ENCODE measurements at places on chromosomes 11 and 22.
A peak's percentile ranks its signal among the peaks of the same experiment; 100 is the strongest.

- DNase-seq = no peak
Observed at GRCh38 chr11:127962416-127962815, 624.9 kb downstream of the ETS1 start.

DNA sequence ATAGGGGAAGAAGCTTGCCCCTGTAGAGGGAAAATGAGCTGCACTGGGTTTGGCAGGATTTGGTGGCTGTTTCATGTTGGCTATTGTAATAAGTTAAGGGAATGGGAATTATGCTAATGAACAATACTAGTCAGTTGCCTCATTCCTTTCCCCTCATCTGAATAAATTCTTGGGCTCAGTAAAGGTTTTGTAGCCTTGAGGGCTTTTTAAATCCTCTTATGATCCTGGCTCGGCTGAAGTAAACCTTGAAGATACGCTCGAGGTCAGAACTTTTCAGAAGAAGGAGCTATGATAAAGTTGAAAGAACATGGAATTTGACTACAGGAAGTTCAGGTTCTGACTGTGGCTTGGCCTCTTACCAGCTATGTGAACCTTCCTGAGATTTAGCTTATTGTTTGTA, 448.7 kb downstream of the RAB38 start:
- no peak for DNase-seq

GRCh38 chr11:11427542-11427941, 74.5 kb upstream of the CSNK2A3 start:
- no peak for DNase-seq

- DNase-seq = no peak
Observed at GRCh38 chr11:59866836-59867235, 549 bp upstream of the TCN1 start.

DNA sequence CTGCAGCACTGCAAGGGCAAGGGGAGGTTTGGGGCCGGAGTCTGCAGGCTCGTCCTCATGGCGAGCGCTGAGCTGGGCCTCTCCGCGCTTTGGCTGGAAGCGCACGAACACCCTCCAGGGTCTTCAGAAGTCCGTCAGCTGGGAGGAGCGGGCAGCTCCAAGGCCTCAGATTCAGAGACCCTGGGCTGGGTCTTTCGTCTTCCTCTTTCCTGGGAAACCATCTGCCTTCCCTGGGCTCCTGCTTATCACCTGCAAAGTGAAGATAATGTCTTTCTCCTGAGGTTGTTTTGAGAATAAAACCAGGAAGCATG, 525.6 kb downstream of the BRD1 start:
- no peak for DNase-seq

GRCh38 chr11:105718641-105719040, 108.8 kb downstream of the GRIA4 start:
- DNase-seq = no peak

GRCh38 chr11:65448074-65448417, 25.4 kb downstream of the NEAT1 start:
- no peak for DNase-seq

- DNase-seq = peak; percentile 7
Observed at GRCh38 chr11:64088162-64089026, 52.7 kb downstream of the FLRT1 start.

DNA sequence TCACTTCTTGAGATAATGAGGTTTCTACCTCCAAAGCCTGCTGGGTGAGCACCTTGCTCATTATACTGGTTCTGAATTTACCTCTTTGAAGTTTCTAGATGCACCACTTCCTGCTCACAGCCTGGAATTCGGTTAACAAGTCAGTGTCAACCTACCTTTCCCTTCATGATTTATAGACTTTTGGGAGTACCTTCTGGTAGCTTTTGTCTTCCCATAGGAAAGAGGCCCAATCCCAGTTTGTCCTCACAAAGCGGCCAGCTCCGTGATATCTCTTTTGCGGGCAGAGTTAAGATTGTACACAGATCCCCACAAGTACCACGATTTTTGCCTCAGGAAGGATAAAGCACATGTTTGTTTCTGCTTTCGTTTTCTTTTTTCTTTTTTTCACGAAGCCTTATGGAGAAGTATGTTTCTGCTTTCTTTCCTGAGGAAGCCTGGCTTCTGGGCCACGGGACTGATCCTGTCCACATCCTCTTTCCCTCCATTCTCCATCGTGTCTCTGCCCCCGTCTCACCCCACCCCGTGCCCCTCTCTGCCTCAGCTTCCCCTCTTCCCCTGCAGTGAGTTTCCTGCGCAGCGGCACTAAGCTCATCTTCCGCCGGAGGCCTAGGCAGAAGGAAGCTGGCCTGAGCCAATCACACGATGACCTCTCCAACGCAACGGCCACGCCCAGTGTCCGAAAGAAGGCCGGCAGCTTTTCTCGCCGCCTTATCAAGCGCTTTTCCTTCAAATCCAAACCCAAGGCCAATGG, 5.7 kb upstream of the HINFP start:
- DNase-seq = no peak

DNA sequence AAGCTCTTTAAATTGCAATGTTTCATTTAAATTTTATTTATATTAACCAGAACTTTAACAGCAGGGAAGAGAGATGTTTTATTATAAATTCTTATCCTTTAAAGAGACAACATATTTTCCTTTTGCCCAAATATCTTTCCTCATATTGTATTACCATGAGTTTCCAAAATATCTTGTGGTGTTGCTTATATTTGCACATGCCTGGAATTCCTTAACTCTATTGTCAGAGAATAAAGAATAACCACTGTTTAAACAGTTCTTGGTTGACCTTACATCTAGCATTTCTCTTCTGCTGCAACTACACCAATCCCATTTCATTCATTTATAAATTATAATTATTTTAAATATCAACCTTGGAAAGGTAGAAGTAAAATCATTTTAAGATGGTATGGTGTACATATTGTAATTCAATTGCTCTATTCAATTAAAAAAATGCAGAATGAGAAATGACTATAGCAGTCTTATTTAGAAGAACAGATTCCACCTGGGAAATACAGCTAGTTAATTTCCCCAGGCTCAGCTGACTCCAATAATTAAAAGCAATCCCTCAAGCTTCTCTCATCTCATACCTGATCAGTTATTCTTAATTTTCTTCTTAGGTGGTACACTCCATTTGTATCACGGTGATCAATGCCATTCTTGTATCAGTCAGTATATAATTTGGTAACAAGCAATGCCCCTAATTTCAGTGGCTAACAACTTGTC, 923.3 kb downstream of the KCNA4 start:
- no peak for DNase-seq

DNA sequence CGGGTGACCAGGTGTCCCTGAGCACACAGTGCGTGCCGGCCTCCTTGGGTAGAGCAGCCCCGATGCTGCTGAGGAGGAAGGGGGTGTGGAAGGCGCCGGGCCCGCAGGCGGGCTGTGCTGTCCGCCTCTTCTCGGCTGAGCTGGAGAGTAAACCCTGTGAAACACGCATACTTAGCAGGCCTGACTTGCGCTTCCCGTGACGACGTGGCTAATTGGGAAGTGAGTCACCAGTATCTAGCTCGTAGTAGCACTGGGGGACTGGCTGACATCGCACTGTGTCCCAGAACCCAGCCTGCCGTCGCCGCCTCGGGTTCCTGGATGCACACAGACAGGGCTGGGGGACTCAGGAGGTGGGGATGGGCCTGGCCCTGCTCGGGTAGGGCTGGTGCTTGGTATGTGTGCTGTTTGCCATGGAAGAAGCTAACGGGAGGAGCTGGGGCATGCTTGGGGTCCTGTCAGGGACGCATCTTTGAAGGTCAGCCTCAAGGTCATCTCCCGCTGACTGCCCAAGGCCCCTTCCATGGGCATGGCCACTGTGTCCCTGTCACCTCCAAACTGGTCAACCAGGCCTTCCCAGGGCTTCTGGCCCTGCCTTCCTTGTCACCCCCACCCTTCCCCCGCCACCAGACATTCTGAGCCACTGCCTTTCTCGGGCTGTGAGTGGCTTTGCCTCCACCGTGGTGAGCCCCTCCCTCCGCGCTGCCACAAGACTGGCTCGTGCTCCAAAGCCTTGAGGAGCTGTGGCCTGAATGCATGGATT, 1327.0 kb downstream of the BRD1 start:
- DNase-seq = no peak

GRCh38 chr22:45645150-45645525, 26.5 kb upstream of the ATXN10 start:
- DNase-seq = no peak

- DNase-seq = no peak
Observed at GRCh38 chr22:19420321-19420720, 11.2 kb downstream of the HIRA start.

DNA sequence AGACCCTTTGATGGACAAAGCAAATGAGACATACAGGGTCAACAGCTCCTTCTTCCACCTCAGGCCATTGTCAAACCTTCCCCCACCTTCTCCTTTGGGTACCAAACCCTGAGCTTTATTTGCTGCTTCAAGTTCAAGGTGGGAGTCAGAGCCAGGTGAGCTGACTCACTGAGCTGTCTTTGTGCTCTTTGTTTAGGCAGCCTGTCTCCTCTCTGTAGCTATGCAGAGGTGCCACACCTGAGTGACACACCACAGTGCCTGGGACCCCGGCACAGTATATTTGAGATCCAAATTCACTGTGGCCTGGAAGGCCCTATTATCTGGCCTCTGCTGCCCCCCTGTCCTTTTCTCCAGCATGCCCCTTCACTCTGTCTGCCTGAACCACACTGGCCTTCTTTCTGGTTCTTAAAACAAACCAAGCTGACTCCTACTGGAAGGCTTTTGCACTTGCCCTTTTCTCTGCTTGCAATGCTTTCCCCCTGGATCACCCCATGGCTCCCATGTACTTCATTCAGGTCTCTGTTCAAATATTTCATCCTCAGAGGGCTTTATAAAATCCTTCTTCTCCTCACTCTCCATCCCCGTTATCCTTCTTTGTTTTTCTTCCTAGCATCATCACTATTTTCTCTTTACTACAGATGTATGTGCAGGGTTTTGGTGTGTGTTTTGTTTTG, 16.1 kb downstream of the LMO2 start:
- DNase-seq = no peak

DNA sequence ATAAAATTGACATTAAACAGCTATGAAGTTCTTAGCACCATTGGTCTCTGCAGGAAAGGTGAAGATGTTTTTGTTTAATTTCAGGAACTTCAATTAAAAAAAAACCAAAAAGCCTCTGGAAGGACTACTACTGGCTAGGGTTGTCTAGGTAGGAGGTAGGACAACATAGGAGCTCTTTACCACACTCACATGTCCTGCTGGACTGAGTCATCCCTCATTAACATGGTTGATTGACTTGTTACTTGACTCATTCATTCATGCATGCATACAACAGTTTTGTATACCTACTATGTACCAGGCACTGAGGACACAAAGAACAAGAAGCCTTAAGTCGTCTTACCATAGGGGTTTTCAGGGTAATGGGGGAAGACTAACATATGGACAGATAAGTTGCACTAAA, 216.9 kb upstream of the ARHGAP20 start:
- no peak for DNase-seq

DNA sequence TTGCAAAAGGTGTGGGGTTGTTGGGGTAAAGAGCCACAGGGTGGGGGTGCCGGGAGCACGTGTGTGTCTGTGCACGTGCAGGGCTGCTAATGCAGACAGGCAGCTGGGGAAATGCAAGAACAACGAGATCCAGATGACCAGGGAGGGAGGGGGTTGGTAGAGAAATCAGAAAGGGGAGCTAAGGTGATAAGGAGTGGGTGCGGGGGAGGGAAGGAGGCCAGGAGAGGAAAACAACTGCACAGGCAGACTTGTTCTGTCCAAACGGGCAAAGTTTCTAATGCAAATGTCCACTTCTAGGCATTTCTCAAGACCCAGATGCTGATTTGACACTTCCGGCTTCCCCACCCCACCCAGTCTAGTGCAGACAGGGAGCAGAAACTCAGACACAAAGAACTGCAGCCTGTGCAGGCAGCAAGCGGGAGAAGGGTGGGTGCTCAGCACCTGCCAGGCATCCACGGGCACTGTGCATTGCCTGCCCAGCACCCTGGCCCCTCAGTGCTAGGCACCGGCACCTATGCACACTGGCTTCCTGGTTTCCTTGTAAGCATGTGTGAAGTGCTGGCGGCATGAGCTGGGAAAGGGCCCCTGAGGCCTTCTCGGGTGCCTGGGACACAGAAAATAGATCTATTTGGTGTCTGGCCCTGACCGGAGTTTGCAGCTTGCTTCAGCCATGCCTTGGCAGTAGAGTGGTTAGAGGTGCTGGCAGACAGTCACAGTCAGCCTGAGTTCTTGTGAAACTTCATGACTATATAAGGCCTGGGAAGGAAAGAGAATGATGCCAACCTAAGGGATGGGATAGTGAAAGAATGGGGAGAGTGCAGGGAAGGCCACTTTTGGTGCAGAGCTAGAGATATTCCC, 220.1 kb upstream of the SORL1-AS1 start:
- no peak for DNase-seq

- DNase-seq = no peak
Observed at GRCh38 chr22:29328566-29329500, 13.3 kb upstream of the RASL10A start.

- no peak for DNase-seq
Observed at GRCh38 chr11:79342686-79343085, 98.1 kb downstream of the TENM4 start.

DNA sequence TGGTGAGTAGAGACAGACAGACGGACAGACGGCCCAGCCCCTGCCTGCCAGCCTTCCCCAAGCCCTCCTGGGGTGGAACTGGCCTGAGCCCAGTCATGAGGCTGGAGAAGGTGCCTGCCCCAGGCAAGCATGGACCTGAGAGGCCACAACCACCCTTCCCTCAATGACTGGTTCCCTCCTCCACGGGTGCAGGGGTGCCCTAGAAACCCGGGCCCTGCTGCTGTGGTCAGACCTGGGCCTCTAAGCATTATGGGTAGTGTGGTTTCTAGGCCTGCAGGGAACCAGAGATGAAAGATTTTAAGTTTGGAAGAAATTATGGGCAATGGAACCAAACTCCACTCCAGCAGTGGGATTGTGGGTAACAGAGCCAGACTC, 13.5 kb downstream of the RHBDD3 start:
- no peak for DNase-seq

DNA sequence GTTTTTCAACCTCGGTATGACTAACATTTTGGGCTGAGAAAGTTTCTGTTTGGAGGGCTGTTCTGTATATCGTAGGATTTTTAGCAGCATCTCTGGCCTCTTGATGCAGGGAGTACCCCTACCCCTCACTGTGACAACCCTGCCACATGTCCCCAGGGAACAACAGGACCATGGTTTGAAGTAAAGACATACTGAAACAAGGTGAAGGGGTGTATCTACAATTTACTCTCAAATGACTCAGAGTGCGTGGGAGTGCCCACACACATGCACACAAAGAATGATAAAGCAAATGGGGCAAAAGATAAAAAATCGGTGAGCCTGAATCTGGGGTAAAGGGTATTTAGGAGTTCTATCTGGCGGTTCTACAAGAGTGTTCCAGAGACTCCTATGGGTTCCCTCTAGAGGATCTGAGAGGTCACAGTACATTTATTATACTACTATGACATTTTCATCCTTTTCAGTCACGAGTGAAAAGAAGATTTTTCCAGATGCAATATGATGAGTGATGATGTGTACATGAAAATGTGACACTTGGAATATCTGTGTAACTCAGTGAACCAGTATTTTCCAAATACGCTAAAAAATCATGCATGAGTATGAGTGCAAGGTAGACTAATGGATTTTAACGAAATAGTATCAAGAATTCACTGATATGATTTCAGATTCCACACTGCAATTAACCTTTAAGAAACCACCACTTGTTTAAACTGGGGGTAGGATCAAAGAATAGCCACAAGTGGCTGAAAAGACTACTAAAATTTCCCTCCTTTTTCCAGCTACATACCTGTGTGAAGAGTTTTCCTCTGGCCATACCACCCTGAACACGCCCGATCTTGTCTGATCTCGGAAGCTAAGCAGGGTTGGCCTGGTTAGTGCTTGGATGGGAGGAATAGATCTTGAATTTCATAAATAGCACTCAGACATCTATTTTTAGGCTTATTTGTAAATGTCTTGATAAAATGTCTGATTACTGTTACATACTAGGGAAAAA, 56.3 kb upstream of the YPEL1 start:
- DNase-seq = peak; percentile 69

All from activated CD4-positive, alpha-beta T cell treated with anti-CD3 and anti-CD28 coated beads for 48 hours (primary cell).